Activated CD8-positive, alpha-beta memory T cell treated with anti-CD3 and anti-CD28 coated beads for 4 hours (primary cell): ENCODE measurements at places on chromosomes 4 and X.

GRCh38 chr4:34178476-34178875 lies 2065.8 kb downstream of the ARAP2 start:
- DNase-seq: no peak

GRCh38 chr4:105972946-105973621 lies 77.8 kb downstream of the NPNT start:
- no peak for DNase-seq

GRCh38 chr4:119498527-119498926 lies 130.1 kb downstream of the PDE5A start:
- no peak for DNase-seq

GRCh38 chr4:151991884-151992167 lies 231.0 kb upstream of the GATB start:
- no peak for DNase-seq

DNA sequence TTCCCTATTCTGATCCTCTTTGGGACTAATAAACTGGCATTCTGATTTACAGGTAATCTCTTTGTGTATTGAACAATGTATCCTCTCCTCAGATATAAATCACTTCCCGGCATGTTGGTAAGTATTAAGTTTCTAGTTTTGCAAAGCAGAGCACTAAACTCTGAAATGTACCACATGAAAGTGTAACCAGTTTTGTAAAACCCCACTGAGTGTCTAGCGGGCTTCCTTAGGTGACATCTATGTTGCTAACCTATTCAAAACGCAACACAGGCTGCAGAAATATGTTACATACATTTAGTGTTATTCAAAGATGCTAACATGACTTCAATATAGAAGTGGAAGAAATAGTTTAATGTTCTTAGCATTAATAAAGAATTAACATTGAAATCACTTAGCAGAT lies 25.2 kb downstream of the DNAJB14 start:
- no peak for DNase-seq

GRCh38 chr4:165766018-165766417 lies 107.0 kb upstream of the TLL1 start:
- no peak for DNase-seq

DNA sequence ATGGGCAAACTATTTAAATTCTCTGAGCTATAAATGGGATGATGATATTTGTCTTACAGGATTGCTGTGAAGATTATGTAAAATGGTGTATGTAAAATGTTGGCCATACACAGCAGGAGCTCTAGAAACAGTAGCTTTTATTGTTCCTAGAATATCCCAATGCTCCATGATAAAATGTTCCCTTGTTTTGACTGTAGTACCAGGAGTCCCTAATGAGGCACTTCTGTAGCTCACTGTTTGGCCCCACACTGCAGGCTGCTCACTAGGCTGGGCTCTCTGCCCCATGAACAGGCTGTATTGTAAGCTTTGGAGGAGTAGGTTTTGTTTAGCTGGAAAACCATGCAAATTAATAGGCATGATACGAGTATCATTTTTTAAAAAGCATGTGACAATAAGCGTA lies 3.3 kb upstream of the FGA start:
- no peak for DNase-seq

DNA sequence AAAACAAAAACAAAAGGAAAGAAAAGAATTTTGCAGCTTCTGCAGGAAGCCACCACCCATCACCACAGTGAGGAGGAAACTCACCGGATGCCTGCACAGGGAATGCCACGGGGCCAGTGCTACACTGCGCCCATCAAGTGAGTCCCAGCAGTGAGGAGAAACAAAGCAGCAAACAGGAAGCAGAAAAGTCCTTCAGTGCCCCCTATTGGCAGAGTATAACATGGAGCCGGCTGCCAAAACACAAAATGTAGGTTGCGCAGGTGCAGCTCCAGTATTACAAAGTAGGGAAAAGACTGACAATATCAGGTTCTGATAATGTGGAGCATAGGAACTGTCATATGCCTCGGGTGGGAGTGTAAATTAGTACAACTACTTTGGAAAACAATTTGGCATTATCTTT lies 23.3 kb upstream of the SCML2 start:
- no peak for DNase-seq

DNA sequence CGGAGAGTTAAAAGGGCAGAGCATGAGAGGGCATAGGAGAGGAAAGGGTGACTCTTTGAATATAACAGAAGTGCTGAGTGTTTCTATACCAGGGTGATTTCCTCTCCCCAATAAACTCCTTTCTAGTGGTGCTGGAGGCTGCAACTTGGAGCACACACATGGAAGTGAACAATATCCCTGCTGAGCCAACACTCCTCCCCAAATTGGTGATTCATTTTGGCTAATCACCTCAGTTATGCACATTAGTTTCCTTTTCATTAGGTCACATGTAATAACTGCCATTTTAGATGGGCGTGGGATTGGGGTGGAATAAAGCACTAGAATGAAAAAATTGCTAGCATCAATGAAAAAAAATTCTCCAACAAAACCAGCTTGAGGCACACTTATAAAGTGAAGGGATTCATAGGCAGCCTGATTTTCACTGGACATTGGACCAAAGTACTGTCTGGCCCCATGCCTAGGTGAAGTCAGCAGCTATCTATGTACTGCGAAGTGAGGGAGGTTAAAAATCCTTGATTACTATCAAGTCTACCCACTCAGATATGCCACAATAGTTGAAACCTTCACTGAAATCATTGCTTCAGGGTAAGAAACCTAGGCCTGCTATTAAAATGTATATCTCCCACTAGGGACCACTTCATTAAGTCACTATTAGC lies 174.0 kb downstream of the GLUD2 start:
- no peak for DNase-seq

DNA sequence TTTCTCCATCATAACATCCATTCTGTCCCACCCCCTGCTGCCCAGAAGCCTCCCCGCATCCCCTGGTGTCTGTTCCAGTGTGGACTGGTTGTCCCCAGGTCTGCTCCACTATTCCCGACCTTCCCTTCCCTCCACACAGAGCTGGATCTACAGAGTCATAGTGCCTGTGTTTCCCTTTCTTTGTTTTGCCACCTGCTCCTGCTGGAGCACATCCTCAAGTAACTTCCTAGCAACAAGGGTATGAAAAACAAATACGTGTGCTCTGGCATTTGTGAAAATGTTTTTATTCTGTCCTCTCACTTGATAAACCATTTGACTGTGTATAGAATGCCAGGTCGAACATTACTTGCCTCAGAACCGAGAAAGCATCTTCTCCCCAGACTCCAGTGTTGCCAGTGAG lies 29.9 kb upstream of the ADRA2C start:
- no peak for DNase-seq

- DNase-seq: no peak
Observed at GRCh38 chrX:29478336-29479069, 736.9 kb upstream of the MAGEB2 start.

DNA sequence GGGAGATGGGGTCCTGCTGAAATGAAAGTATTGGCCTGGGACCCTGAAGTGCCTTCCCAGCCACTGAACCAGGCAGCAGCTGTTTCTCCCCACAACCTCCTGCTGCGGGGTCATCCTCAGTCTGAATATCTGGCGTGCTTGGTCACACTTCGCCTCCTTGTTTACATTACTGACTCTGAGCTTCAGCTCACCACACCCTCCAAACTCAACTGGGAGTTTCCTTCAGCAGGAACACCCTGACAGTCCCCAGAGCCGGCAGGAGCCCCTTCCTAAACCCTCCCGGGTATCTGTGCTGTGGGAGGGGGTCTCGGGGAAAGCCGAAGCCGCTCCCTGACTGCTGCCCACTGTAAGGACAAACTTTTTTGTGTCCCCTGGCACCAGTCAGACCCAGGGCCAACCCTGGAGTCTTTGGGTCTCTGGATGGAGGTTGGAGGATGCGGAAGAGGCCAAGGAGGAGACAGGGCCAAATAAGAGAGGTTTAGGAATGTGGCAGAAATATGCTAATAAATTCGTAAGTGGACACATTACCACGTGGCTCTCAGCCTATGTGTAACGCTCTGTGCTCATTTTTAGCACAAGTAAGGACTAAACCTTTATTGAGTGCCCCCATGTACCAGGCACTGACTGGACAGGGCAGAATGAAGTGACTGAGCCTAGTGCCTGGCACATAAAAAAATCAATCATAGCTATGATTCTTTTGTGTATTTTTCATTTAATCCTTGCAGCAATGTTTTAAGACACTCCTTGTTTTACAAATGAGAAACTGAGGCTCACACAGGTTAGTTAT lies 20.7 kb downstream of the FHDC1 start:
- DNase-seq: no peak

GRCh38 chr4:85475631-85476233 lies 782 bp downstream of the ARHGAP24 start:
- DNase-seq: no peak

DNA sequence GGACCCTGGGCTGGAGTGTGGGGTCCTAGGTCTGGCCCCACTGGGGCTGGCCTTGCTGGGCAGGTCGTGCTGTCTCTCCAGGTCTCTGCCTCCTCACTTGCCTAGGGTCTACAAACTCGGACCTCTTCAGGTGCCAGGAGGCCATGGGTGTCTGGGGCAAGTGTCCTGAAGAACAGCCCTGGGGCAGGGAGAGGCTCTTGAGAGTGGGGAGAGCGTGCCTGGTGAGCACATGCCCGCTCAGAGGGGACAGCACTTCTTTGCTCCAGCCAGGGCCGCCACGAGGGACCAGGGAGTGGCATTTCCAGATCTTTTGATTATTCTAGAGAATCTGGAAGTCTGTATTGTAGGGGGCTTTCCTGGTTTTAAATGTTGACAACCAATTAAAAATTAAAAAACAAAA lies 63.7 kb downstream of the SORCS2 start:
- DNase-seq: no peak
